ENCODE measurements at places on chromosomes 5 and 9. TPM values are rescaled to one million over a fixed set of nuclear protein-coding genes. Genes with fewer than 3 reads are reported as not detected.

TMEM171 gene
- total RNA-seq: 0.31 TPM

PRR7 gene
- total RNA-seq: 10.0 TPM

ADRB2 gene
- 6.3 TPM for total RNA-seq

SLC36A2 gene
- total RNA-seq: not detected

ACSL6 gene
- 34.6 TPM for total RNA-seq

PCDHB10 gene
- not detected for total RNA-seq

SLC4A9 gene
- 0.31 TPM for total RNA-seq

SH3RF2 gene
- total RNA-seq: not detected

C7 gene
- total RNA-seq: not detected

CDH12 gene
- not detected for total RNA-seq

TLE1 gene
- 0.43 TPM for total RNA-seq

SCGB3A2 gene
- not detected for total RNA-seq

DNA sequence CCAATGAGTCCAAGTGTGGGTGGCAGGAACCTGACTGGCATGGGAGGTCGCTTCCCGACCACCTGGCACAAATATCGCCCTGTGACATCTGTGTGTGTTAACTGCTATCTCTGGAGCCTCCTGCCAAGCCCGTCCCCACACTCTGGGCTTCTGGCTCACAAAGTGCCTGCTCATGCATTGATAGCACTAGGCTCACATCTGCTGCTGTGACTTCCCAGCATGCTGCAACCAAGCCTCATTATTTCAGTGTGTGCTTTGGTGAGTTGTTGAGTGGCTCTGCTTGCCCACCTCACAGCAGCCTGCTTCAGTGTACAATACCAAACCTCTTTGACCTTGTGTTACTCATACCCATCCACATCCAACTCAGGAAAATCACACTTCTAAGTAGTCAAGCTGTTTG, 139.8 kb downstream of the APBA1 start:
- no peak for DNase-seq

GRCh38 chr5:25544652-25545249, 900.0 kb upstream of the CDH10 start:
- DNase-seq: no peak

DNA sequence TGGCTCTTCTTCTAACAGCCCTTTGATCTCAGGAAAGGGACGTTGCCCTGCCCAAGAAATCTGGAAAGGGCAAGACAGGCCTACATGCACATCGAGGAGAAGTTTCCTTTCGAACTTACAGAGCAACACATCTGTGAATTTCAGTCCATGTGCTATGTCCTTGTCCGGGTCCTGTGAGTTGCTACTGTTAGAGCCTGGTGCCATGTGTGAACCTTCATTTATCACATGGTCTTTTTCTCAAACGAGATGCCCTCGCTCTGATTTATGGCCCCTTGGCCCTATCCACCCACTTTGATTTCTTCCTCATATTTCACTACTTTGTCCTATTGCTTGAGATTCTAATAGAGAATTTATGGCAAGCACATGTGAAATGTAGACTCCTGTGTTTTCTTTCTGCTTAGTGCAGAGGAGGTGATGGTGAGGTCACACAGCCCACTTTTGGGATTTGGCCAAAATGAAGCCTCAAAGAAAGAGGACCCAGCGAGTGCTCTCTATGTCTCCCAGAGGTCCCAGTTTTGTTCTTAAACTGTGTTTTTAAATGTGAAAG, 153.1 kb downstream of the SNCAIP start:
- DNase-seq: no peak

DNA sequence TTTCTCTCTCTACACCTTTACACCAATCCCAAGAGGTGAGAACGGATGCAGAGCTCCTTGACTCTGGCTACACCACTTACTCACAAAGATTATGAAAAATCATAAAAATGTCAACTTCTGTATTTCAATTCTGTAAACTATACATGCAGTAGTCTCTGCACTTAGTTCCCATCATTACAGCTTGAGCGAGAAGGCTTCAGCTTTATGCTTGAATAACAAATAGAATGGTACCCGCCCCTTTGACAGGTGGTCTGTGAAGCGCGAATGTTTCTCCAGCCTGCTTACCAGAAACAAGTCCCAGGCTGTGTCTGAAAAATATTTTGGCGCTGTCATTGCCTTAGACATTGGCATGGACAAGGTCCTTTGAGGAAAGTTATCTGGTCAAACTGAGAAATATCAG, 562.4 kb upstream of the CLINT1 start:
- no peak for DNase-seq

- no peak for DNase-seq
Observed at GRCh38 chr9:34332076-34332964, 3.0 kb downstream of the NUDT2 start.

DNA sequence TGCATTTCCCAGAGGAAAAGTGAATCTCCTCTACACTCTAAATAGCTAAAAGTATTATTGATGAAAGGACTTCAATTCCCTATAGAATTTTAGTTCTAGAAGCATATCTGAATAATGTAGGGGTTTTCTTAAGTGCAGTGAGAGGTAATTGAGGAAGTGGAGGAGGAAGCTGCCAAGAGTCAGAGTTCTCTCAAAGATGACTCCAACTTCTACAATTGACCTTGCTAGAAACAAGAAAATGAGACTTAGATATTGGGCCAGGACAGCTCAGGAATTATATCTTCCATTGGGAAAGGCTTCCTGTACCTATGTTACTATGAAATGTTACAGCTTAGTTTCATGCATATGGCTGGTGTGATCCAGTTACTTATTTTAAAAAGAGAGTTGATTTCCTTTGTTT, 10.4 kb upstream of the F2R start:
- no peak for DNase-seq

DNA sequence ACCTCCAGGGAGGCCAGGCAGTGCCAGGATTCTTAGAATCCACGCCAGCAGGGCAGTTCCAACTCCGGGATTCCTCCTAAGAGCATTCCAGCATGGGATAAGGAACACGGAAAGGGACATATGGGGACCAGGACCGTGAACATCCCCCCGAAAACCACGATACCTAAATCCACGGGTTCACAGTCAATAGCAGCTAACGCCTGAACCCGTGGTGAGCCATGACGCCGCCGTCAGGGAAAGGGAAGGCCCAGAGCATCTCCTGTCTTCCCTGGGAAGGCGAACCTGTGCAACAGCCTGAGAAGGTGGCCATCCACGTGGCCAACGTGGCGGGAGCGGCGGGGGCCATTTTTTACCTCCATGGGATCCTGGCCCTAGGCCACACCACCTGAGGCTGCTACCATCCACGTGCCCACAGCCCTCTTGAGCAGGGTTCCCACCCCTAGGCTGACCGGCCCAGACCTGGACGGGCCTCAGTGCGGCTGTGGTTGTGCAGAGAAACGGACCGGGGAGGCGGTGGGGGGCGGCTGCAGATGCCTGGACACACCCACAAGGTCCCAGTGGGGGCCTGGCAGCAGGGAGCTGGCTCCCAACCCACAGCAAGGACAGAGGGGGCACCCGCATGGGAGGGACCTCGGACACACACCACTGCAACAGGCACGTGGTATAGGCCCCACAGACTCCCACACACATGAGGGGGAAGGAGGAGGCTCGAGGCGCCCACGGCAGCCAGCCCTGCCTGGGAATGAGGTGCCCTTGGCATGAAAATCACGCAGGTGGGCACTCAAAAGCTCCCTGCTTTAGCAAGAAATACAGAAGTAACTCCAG, 42.8 kb downstream of the SLC12A7 start:
- DNase-seq: no peak

DNA sequence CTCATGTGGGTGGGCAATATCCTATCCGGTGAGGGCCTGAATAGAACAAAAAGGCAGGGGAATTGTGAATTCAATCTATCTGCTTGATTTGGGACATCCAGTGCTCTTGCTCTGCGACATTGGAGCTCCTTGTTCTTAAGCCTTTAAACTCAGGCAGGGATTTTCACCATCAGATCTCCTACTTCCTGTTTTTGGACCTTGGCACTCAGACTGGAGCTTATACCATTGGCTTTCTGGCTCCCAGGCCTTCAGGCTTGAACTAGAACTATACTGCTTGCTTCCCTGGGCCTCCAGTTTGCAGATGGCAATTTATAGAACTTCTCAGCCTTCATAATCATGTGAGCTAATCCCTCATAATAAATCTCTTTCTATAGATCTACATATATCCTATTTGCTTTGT, 134.3 kb upstream of the CLINT1 start:
- no peak for DNase-seq

DNA sequence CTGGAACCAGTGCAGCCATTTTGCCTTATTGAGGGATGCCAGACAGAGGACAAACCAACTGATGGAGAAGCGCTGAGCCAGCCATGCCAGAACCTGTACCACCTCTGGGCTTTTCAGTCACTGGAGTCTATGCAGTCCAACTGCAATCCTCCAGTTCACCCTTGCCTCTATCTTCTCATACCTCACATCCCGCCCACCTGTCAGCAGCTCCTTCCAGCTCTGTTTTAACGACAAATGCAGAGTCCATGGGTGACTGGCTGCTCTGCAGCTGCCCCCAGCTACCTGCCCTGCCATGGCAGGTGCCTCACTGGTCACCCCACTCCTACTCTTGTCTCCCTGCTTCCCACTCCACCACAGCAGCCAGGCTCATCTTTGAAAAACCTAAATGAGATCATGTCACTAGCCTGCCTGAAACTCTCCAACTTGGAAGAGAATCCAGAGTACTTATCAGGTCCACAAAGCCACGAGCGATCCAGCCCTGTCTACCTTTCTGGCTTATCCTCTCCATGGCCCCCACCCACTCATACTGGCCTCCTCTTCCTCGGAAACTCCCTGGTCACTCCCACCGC, 14.0 kb upstream of the ACSL6 start:
- DNase-seq: no peak

DNA sequence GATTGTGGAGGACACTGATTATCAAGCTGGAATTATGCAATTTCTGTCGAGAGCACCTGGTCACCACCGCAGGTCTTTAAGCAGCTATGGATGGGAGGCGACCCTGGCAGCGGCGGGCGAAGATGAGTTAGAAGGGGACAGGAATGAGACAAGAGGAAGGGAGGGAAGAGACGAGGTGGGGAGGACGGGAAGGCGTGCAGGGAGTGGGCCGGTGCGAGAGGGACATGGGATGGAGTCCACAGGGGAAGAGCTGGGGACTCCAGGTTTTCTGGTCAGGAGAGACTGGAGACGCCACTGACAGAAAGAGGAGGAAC, 192.3 kb downstream of the MELK start:
- DNase-seq: peak; percentile 36

- DNase-seq: no peak
Observed at GRCh38 chr9:78267889-78268288, 29.0 kb upstream of the PSAT1 start.

DNA sequence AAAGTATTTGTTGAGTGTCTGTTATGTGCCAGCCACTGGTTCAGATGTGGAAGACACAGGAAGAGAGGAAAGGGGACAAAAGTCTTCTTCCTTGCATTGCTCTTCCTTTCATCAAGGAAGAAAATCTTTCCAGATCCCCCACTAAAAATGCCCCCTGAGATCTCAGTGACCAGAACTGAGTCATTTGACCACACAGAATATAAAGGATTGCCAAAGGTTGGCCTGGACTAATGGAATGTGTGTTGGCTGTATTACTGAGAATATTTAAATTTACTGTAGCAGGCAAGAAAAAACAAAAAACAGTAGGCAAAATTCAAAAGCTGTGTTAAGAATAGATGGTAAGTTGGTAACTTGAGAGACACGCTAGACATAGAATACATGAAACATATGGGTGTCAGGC, 10.0 kb upstream of the SEPTIN8 start:
- no peak for DNase-seq

GRCh38 chr9:120877276-120878034, 467 bp upstream of the PHF19 start:
- peak; percentile 83 for DNase-seq

- no peak for DNase-seq
Observed at GRCh38 chr9:94870793-94871558, 144.5 kb downstream of the AOPEP start.

DNA sequence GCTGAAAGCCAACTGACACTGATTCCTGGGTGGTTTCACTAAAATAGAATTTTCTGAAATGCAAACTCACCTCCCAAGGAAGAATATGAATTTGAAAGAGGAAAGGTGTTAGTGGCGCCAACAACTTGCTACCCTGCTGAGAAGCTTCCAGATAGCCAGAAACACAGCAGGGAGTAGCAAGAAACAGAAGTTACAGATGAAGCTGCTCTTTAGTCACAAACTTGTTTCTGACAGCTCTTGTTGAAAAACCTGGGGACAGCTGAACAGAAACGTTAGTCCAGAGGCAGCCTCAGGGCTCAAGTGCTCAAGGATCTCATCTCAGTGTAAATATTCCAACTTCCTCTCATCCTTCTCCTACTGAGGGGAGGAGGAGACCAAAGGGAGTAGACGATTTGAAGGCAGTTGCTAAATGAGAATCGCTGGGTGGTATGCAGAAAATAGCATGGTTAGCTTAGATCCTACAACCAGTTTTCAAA, 184.1 kb downstream of the PDE4D start:
- no peak for DNase-seq

DNA sequence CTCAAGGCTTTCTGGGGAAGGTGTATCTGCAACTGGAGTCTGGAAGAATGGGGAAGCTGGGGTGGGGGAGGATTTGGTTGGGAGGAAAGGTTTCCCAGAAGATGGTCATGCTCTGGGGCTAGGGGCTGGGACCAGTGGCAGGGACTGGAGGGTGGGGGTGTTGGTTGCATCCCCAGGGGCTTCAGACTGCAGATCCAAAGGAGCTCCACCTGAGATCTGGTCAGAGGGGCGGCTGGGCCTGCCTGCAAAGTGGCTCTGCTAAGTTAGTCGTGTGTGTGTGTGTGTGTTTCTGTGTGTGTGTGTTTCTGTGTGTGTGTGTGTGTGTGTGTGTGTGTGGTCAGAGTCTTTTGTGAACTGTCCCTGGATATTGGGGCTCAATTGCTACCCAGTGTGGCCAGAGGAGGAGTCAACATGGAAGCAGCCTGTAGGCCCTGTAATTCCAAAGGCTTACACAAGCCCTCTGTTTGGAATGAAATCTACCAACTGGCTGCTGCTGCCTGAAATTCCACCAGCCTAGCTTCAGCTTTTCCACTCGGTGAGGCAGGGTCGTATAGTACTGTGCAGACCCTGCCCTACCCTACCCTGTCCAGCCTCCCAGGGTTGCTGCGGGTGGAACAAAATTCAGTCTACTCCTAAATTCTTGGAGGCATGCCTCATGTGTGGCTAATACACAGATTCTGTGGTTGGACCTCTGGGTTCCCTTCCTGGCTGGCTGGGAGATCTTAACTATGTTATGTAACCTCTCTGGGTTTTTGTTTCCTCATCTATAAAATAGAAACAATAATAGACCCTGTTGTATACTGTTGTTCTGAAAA, 12.5 kb upstream of the SYNPO start:
- no peak for DNase-seq

DNA sequence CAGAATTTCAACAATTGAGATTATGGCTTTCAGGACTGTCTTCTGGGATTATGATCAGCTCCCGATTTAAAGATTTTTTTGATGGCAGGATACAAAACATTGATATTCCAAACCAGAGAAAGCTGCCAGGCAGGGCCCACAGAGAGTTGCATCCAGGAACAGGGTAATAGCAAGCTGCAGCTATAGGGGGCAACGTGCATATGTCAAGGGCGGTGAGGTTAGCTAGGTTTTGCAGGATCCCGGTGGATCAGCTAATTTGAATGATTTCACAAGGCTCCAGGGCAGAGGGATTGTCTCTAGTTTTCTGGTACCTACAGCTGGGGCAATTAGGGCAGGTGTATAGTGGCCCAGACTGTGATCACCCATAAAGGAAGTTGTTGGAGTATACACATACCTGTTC, 339.4 kb downstream of the CHSY3 start:
- no peak for DNase-seq

All from activated naive CD8-positive, alpha-beta T cell treated with anti-CD3 and anti-CD28 coated beads, Interleukin-2, amount 10 ng/mL, durations not matched to agents 7 days and 5 days (primary cell).